ENCODE measurements at places on chromosomes 3 and 15.

GRCh38 chr3:52917044-52917443, 19.7 kb upstream of the STIMATE start:
- DNase-seq, result no peak

GRCh38 chr3:108035751-108036150, 55.1 kb downstream of the CD47 start:
- DNase-seq, result no peak

DNA sequence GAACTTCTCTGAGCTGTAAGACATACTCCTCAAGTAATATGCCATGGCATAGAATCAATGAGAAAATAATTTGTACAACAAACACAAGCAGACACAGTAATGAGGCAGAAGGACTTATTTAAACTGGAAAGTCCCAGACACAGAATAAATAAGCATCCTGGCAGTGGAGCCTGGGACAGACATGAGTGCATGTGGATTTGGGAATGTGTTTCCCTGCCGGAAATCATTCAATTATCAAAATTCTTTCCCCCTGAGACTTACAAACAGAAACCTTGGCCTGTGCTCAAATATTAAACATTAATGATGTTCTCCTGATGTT, 520.1 kb downstream of the ROBO1 start:
- peak; percentile 77 for DNase-seq

DNA sequence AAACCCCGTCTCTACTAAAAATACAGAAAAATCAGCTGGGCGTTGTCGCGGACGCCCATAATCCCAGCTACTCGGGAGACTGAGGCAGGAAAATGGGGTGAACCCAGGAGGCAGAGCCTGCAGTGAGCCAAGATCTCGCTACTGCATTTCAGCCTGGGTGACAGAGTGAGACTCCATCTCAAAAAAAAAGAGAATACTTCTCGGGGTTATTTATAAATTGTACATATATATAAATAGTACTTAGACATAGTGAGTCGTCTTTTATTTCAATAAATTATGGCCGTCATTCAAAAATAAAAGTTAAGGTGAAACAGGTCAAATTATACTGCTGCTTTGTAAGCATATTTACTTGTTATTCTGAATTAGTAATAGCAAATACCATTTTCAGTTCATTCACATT, 12.1 kb upstream of the EBLN2 start:
- DNase-seq, result no peak

- DNase-seq, result peak; percentile 29
Measured at GRCh38 chr3:74106925-74107324, 482.2 kb upstream of the PDZRN3 start.

DNA sequence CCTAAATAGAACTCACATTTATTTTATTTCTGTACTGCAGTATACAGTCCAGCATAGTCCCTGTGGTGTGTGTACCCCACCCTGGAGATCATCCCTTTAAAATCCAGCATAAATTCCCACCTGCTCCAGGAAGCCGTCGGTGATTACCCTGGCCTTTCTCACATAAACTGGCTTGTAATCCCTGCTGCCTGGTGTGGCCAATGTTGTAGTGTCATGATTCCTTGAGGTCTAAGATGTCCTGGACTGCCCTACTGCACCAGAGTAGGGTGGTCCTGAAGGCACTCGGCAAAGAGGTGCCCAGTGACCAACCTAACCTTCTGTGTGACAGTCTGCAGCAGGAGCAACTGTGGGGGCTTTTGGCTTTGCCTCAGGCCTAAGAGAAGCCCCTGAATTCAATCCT, 58.9 kb downstream of the ITGA11 start:
- DNase-seq, result no peak

GRCh38 chr15:72249142-72249810, 18.3 kb upstream of the PKM start:
- DNase-seq, result no peak

DNA sequence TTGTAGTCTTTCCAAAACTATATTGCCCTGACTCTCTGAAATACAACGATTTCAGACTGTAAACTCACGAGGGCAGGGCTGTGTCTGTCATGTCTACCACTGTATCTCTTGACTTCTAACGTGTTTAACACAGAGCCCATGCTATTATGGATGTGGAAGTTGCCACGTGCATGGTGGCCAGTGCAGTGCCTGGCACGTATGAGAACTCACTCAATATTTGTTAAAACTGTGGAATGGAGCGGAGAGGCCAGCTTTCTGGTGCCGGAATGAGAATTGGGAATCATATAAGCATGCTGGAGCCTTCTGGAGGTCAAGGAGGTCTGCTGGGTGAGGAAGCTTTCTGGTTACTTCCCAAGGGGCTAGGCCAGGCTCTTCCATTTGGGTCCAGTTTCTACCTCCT, 220.6 kb upstream of the LYSMD4 start:
- DNase-seq, result no peak

DNA sequence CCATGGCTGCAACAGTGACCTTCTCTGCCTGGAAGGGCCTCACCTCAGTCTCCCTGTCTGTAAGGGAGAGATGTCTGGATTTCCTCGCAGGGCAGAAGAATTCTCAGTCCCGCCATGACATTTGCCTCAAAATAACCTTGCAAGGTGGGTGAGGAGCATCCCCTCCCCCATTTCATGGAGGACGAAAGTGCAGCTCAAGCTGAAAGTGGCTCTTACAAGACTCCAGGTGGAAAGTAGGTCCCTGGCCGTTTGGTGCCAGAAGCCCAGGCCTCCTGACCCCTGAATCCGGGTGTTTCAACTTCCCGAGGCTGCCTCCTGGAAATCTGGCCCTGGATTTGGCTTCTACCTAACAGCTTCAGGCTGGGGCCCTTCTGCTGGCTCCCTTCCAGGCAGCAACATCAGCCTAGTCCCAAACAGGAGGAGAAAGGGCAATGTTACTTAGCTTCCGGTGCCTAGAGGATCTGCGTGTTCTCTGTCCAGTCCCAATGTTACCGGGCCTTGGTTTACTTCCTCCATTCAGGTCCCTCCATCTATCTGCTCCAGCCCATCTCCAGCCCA, 769 bp upstream of the CSPG4 start:
- DNase-seq, result peak; percentile 63

DNA sequence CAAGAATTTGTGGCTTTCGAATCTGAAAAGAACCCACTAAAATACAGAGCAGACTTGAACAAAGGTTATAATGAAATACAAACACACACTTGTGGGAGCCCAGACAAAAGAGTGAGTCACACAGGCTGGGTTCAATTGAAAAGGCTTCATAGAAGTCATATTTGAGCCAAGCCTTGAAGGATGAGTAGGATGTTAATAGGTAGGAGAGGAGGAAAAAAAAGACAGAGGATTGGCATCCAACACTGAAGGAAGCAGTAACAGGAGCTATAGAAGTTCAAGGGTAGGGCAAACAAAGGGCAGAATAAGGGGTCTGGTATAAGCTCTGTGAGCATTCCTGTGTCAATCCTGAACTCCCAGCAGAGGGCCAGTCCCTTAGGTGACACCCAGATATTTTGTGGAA, 325.4 kb downstream of the FOXP1 start:
- DNase-seq, result peak; percentile 89

- no peak for DNase-seq
Measured at GRCh38 chr3:33004961-33005360, 53.5 kb downstream of the CCR4 start.

GRCh38 chr3:126750756-126751121, 46.7 kb downstream of the CHCHD6 start:
- DNase-seq, result no peak

DNA sequence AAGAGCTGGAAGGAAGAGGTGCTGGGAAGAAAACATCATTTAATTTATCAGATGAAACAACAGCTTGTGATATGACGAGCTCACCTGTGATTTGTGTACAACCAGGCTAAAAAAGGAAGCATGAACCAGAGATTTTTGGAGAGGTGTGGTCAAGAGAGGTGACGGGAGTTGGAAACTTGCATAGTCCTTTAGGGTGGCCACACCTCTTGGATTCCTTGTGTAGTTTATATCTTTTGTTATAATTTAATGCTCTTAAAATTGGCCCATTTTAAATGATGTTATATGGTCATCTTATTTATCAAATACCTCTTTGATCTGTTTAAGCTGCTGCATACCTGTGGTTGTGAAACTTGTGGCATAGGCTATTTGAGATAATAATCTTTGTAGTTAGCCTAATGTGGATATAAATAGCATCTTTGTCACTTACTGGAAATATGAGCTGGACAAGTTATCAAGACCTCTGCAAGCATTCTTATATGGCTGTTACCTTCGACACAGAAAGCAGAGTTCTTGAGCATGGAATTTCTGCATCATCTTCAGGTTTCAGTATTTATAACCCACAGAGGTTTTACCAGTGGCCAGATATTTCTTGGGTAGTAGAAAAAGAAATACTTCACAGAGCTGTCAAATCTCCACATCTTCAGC, 49.1 kb downstream of the IL1RAP start:
- DNase-seq, result peak; percentile 33

DNA sequence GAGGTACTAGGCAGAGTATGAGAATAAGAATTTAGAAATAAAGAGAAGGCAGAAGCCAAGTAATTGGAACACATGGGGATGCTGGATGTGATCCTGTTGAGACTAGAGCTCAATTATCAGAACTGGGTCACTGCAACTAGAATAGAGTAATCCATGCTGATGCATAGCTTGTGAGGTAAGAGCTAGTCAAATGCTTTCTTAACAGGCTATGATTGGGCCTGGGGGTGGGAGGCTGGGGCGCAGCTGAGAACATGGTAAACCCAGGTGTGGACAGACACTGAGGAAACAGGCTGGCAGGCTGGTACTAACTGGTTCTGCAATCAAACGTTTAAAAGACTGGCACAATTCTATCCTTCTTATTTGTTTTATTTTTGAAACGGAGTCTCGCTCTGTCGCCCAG, 50.5 kb upstream of the LRRFIP2 start:
- no peak for DNase-seq

DNA sequence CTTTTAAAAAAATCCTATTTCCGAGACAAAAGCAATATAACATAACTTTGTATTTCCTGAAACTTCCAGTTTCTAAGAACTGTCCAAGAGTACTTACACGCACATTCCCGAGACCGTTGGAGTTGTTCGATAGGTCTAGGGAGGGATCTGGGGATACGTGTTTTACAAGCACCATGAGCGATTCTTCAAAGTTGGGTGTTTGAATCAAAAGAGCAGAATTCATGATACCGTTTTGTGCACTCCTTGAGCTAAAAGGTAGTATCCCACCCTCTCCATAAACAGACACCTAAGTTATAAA, 700 bp upstream of the EDEM1 start:
- DNase-seq, result peak; percentile 47

- DNase-seq, result no peak
Measured at GRCh38 chr3:27639271-27639670, 82.9 kb downstream of the EOMES start.

DNA sequence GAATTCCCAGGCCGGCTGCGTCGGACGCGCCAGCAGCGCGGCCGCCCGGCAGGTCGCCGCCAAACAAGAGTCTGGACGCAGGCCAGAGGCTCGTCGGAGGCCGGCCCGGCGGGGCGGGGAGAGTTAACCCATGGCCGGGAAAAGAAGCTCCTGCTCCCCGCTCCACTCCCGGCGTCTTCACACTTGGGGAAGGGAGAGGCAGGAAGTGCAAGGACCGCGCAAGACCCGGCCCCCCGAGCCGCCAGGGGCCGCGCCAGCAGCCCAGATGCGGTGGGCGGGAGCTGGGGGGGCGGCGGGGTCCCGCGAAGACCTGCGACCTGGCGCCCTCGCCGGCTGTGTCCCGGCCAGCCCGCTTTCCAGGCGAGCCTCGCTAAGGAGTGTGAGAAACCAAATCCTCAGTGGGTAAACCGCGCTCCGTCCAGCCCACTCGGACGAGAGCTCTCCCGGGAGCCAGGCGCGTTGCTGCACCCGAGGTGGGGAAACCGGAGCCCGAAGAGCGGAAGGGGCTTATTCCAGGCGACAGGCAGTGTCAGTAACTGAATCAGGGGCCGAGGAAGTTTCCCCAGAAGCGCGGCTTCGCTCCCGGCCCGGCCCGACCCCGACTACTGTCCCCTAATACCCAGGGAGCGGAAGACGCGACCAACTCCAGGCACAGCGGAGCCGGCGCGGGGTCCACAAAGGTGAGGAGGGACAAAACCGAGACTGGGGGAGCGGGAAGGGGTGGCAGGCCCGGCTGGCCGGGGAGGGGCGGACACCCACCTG, 721 bp downstream of the ADAMTS7 start:
- peak; percentile 63 for DNase-seq

DNA sequence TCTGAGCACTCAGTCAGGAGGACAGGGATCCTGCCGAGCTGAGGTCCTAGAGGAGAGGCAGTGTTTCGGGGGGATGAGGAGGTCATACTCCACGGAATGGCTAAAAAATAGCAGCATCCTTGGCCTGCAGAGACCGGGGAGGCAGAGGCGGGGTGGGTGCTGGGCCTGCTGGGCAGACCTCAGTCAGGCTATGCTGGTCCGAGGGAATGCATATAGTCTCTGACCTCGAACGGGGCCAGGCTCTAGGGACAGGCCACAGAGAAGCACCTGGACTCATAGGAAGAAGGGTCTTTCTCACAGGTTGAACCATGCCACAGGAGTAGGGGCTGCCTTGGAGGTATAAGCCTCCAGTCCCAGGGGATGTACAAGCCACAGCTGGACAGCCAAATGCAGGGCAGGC, 14.0 kb upstream of the SKIC8 start:
- no peak for DNase-seq

GRCh38 chr3:29202378-29202777, 78.5 kb upstream of the RBMS3 start:
- DNase-seq, result peak; percentile 91

GRCh38 chr15:36161771-36162212, 417.6 kb upstream of the CDIN1 start:
- DNase-seq, result peak; percentile 70

DNA sequence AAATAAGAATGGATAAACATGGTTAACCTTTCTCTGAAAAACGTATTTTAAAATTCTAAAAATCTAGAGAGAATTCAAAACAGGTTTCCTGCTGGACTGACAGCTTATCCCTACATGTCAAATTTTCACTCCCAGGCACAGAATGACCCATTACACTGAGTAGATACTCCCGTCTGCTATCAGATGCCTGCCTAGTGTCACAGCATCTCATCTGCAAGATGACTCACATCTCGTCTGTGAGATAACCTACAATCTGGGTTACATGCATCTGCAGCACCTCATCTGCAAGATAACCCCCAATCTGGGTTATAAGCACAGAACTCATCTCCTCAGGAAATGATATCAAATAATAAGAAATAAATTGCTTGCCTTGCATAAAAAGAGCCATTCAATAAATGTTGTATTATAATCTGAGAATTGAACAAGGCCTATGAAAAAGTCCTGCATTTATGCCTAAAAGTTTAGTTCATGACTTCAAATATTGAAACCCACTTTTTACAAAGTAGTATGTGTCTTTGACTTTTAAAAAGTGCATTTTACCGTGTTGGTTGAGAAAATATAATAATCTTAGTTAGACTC, 188.3 kb upstream of the THBS1 start:
- DNase-seq, result no peak

GRCh38 chr3:18223571-18223970, 201.6 kb downstream of the SATB1 start:
- no peak for DNase-seq

DNA sequence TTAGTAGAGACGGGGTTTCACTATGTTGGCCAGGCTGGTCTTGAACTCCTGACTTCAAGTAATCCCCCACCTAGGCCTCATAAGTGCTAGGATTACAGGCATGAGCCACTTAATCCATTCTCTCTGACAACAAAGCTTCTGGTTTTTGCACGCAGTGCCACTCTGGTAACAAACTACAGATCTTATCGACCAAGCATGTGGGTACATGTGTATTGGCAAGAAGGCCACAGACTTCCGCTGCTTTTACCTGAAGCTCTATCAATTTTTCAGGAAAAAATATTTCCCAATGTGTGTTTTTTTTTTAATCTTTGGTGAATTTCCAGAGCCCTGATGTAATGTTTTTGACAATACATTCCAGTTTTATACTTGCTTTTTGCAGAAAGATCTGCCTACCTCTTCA, 182.5 kb downstream of the PCCB start:
- DNase-seq, result no peak

- DNase-seq, result peak; percentile 65
Measured at GRCh38 chr15:48748535-48748934, 62.3 kb downstream of the CEP152 start.

Measured in fibroblast of skin of back (primary cell).